ENCODE measurements at places on chromosomes 5 and 9. TPM values are rescaled to one million over a fixed set of nuclear protein-coding genes. Genes with fewer than 3 reads are reported as not detected.
A peak's percentile ranks its signal among the peaks of the same experiment; 100 is the strongest.

DNA sequence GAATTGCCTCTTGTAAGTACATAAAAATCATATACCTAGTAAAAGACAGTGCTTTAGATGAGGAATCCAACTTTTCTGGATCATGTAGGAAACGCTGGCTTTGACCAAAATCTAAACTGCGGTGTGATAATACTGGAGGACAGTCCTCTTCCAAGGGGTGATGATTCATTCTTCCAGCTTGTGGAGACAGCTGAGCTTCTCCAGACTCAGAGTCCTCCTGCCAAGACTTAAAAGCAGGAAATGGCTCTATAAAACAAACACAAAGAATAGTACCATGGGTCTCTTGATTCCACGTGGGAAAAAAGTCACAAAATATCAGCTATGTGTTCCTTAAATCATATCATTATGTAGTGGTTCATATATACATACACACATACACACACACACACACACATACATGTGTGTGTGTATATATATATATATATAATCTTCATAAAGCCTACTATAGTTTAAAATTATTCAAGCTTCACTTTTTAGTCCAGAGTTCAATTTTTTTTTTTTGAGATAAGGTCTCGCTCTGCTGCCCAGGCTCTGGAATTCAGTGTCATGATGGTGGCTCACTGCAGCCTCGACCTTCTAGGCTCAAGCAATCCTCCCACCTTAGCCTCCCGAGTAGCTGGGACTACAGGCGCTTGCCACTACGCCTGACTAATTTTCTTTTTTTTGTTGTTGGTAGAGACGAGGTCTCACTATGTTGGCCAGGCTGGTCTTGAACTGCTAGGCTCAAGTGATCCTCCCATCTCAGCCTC lies 65.0 kb downstream of the PKD2L2 start:
- no peaks in the 10 kb centered on the region for H3K36me3 ChIP-seq
- H3K27me3 ChIP-seq = no peaks in the 10 kb centered on the region
- no peak for DNase-seq
- no peaks in the 10 kb centered on the region for H3K4me1 ChIP-seq

GRCh38 chr5:170892196-170892595 lies 30.4 kb downstream of the RANBP17 start:
- H3K4me1 ChIP-seq = no peaks in the 10 kb centered on the region
- no peaks in the 10 kb centered on the region for H3K36me3 ChIP-seq
- H3K4me3 ChIP-seq = no peak overlapping the region
- H3K27ac ChIP-seq = no peak overlapping the region

DNA sequence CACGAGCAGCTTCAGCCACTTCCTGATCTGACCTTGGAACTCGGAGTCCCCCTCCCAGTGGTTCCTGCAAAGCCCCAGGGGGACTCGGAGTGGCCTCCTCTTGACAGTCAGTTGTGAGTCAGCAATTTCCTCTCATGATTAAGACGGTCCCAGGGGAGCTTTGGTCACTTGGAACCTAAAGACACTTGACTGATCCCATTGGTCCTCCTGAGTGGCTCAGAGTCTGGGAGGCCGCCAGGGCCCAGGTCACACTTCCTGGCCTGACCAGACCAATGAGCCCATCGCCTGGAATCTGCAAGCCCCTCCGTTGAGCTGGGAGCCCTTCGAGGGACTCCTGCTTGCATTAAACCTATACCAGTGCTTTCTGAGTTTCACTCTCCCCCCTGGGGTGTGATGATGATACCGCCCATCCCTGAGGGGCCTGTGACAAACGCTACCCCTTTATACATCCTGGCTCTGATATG lies 29.1 kb downstream of the TSPAN17 start:
- no peaks in the 10 kb centered on the region for H3K4me1 ChIP-seq
- H3K4me3 ChIP-seq = no peak overlapping the region
- no peaks in the 10 kb centered on the region for H3K27me3 ChIP-seq
- no peak for DNase-seq
- H3K36me3 ChIP-seq = no peaks in the 10 kb centered on the region

AQP7 gene
- 1.4 TPM for polyA plus RNA-seq

EGFLAM gene
- 4.6 TPM for polyA plus RNA-seq

DNA sequence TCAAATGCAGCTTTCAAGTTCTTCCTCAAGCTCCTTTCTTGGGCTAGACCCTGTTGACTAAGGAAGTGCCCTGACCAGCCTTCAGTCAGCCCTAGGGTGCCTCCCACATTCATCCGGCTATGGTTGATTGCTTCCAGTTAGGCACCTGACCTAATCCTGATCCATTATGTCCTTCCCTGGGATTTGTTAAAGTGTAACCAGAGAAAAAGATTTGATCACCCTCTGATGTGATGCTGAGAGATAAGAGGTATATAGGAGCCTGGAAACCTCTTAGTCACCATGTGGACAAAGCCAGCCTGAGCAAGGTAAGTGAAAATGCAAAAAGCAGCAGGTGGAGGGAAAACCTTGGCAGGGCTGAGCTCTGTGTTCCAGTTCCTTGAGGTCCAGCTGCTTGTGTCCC lies 178.8 kb upstream of the ERCC6L2 start:
- no peak for DNase-seq
- no peaks in the 10 kb centered on the region for H3K4me1 ChIP-seq
- H3K27ac ChIP-seq = no peak overlapping the region
- H3K4me3 ChIP-seq = no peak overlapping the region

GRCh38 chr5:151167022-151167421 lies 9.4 kb upstream of the ANXA6 start:
- no peaks in the 10 kb centered on the region for H3K36me3 ChIP-seq
- no peaks in the 10 kb centered on the region for H3K27me3 ChIP-seq
- H3K4me3 ChIP-seq = no peak overlapping the region
- H3K4me1 ChIP-seq = no peaks in the 10 kb centered on the region
- H3K27ac ChIP-seq = no peak overlapping the region

DNA sequence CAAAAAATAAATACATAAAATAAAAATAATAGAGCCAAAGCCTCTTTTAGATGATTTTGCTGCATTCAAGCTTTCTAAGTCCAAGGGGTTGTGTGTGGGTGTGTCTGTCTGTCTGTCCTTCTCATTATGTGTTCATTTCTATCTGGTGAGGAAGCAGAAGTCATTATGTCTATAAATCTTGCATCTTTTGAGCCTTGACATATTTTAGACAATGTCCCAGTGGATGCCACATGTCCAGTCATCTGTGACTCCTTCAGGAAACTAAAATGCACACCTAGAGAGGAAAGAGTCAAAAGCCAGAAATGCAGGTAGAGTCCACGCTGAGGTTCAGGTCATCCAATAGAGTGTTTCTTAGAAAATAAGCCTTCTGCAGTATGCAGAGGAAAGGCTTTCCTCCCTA lies 80.9 kb downstream of the GALNT10 start:
- no peak for DNase-seq
- no peaks in the 10 kb centered on the region for H3K4me1 ChIP-seq
- no peaks in the 10 kb centered on the region for H3K27me3 ChIP-seq
- H3K27ac ChIP-seq = no peak overlapping the region

- H3K27me3 ChIP-seq = no peaks in the 10 kb centered on the region
- H3K4me1 ChIP-seq = no peaks in the 10 kb centered on the region
- H3K4me3 ChIP-seq = no peak overlapping the region
- H3K27ac ChIP-seq = no peak overlapping the region
These were observed 107.3 kb downstream of the AOPEP start for GRCh38 chr9:94833802-94834201.

GRCh38 chr9:94780516-94780950 lies 54.0 kb downstream of the AOPEP start:
- DNase-seq = peak; percentile 84
- H3K27me3 ChIP-seq = no peaks in the 10 kb centered on the region
- H3K27ac ChIP-seq = peak overlapping the region; percentile 57
- H3K4me3 ChIP-seq = no peak overlapping the region
- peaks cover 2% of the 10 kb centered on the region for H3K4me1 ChIP-seq
- H3K36me3 ChIP-seq = no peaks in the 10 kb centered on the region

PRDM9 gene
- polyA plus RNA-seq = 0.03 TPM

Measured in aorta (tissue), 5 donors.